ENCODE measurements at places on chromosomes 2 and 18.

DNA sequence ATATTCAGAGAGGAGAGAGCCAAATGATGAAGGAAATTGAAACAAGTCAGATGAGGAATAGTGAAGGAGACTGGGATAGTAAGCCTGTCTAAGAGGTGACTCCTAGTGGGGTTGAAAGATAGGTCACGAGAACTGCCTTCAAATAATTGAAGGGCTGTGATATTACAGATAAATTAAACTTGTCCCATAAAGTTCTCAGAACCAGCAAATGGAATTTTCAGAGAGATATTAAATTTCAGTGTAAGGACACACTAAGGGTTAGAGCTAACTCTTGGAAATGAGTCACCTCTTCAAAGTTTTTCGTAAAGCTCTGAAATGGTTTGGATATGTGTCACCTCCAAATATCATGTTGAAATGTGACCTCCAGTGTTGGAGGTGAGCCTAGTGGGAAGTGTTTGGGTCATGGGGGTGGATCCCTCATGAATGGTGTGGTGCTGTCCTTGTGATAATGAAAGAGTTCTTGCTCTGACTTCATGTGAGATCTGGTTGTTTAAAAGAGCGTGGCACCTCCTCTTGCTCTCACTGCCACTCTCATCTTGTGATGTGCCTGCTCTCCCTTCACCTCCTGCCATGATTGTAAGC, 87.3 kb downstream of the BABAM2 start:
- no peak for DNase-seq

GRCh38 chr2:232878855-232879617, 9.0 kb downstream of the SNORC start:
- peak; percentile 10 for DNase-seq

- DNase-seq = no peak
Observed at GRCh38 chr2:73091696-73092095, 20.2 kb upstream of the SFXN5 start.

DNA sequence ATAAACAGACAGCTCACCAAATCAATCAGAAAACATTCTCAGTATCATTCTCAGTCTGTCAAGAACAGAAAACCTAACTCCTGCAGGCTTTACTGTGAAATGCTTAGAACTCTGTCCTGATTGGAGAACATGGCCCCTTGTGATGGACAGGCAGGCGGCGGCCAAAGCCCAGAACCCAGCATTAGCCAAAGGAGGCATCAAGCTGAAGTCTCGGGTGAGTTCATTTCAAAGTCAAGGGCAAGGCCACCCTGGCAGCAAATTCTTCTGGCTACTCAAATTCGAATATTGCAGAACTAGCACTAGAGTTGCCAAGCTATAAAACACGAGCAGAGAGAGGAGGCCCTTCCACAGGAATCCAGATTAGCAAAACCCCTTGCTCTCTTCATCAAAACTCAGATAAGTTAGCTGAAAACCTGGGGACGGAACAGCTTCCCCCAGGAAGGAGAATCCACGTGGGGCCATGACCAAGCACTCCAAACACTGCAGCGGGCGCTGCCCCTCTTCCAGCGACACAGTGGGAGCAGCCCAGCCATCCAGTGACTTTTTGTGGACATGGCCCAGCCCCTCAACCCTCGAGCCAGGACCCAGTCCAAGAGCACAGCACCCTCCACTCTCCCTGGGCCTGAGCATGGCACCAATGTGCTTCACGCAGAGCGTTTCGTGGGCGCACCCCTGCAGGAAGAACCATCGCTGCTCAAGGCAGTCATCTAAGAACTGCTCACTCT, 98.6 kb downstream of the HDAC4 start:
- peak; percentile 13 for DNase-seq

- DNase-seq = no peak
Observed at GRCh38 chr18:21444465-21445212, 155.9 kb downstream of the ESCO1 start.
